ENCODE measurements at places on chromosomes 2 and 18.

GRCh38 chr2:126921066-126921465 lies 22.4 kb downstream of the TEX51 start:
- no peak for DNase-seq

GRCh38 chr18:24231773-24232735 lies 93.2 kb downstream of the CABYR start:
- DNase-seq, result no peak

DNA sequence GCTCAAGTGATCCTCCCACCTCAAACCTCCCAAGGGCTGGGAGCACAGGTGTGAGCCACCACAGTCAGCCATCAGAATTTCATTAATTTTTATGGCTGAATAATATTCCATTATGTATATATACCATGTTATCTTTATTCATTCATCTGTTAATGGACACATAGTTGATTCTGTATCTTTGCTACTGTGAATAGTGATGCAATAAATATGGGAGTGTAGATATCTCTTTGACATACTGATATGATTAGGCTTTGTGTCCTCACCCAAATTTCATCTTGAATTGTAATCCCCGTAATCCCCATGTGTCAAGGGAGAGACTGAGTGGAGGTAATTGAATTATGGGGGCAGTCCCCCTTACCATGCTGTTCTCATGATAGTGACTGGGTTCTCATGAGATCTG lies 38.2 kb upstream of the REEP1 start:
- DNase-seq, result no peak

GRCh38 chr2:109054865-109055264 lies 65.8 kb upstream of the EDAR start:
- DNase-seq, result no peak

DNA sequence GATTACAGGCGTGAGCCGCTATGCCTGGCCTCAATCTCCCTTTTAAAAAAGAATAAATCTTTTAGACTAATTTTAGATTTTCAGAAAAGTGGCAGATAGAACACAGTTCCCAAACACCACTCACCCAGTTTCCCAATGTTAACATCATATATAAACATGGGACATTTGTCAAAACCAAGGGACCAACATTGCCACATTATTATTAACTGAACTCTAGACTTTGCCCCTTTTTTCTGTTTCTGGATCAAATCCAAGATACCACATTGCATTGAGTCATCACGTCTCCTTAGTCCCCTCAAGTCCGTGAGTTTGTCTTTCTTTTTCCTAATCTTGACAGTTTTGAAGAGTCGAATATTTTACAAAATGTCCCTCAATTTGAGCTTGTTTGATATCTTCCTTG lies 2.4 kb downstream of the C2orf42 start:
- no peak for DNase-seq

DNA sequence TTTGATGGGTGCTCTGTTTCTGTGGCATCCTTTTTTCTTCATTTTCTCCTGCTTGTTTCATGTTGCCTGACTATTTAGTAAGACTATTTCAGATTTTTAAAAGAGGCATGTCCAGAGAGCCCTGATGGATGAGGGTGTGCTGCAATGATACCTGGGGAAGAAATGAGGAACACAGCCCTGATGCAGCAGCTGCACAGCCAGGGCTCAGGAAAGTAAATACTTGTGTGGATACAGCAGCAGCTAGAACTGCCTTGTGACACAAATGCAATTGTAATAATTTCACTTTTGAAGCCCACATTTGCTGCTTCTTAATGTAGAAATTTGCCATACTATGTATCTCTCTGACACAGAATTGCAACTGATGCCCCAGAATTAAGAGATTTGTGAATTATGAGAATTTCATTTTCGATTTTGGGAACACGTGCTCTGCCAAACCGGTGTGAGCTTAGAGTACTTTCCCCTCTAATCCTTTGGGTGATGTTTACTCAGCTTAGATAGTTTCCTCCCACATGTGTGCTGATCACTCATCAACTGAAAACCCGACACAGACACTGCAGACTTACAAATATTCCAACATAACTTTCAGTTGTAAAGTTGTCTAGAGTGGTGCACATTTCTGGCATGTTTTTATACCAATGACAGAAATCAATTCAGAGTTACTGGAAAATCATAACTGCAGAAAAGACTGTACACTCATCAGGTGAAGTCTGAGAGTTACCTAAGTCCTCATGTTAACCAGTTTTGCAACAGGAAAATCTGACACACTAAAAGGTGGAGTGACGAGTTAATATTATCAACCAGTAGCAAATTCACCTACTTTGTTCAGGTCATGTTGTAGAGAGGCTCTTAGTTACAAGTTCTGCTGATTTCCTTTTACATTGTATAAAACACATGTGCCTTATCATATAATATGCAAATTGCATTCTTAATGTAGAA lies 383.4 kb downstream of the CBLN2 start:
- no peak for DNase-seq

GRCh38 chr2:45647356-45647755 lies 4.1 kb upstream of the PRKCE start:
- no peak for DNase-seq

- DNase-seq, result peak; percentile 85
Measured at GRCh38 chr2:218876562-218877219, 4.0 kb upstream of the WNT10A start.

DNA sequence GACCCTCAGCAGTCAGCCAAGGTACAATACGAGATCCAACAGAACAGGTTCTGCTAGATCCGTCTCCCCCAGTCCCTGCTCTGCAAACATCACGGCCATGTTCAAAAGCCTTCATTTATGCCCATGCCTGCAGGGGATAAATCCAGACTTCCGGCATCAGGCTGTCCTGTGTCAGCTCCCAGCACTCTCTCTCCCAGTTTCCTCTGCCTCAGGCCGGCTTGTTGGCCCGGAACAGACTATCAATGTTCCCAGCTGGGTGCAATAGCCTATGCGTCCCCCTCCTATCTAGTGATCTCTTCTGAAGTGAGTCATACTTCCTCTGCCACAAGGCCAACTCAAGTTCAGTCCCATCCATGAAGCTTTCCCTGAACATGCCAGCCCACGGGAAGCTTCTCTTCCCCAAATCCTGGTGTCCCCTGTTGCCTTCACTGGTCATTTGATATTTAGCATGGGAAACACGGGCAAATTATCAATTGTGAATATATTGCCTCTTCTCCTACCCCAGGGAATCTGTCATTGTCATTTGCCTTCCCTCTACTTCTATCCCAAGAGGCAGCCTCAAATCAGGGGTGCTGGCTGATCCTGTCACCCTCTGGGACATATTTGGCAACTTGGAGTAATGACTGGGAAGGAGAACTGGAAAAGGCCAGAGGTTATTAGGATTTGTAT lies 51.1 kb downstream of the CAPN13 start:
- DNase-seq, result no peak

GRCh38 chr2:173898178-173898668 lies 67.0 kb downstream of the SP3 start:
- no peak for DNase-seq

DNA sequence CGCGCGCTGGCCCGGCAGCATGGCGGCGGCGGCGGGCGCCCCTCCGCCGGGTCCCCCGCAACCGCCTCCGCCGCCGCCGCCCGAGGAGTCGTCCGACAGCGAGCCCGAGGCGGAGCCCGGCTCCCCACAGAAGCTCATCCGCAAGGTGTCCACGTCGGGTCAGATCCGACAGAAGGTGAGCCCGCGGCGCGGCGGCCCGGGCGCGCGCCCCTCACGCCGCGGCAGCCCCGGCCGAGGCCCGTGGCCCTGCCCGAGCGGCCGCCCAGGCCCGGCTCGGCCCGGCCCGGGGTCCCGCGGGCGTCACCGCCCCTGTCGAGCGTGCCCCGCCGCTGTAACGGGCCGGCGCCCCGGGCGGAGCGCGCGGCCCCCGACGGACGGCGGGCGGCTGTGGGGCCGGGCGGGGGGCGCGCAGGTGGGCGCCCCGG lies 218 bp downstream of the DGKD start:
- DNase-seq, result no peak

DNA sequence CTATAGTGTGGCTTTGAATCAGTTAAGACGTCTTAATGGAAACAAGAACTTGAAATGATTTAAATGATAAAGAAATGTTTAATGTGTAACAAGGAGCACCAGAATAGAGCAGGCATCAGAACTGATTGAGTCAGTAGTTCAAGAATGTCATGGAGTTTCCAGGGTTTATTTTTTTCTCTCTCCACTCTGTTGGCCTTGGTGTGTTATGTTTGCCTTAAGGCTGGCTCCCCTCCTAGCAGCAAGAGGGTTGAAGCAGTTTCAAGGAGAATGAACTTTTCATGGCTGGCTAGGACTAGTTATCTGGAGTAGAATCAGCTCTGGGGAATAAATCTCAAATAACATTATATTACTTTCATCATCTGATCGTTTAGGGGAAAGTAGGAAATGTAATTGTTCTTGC lies 13.4 kb upstream of the GLS start:
- no peak for DNase-seq

DNA sequence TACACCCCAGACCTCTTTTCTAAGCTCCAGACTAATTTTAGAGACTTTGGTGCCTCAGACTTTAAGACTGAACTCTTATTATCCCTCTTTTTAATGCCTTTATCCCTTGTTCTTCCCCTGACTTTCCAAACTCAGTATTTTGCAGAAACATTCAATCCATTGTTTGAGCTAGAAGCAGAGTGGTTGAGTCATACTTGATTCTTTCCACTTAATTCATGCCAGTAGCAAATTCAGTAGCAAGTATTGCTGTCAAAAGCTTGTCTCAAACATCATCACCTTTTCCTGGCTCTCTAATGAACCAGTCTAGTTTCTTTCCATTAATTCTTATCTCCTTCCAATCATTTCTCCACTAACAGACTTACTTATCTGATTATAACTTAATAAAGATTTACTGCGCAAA lies 699.7 kb upstream of the ZNF804A start:
- DNase-seq, result no peak

- DNase-seq, result no peak
Measured at GRCh38 chr2:113268621-113269360, 9.9 kb downstream of the PAX8 start.

DNA sequence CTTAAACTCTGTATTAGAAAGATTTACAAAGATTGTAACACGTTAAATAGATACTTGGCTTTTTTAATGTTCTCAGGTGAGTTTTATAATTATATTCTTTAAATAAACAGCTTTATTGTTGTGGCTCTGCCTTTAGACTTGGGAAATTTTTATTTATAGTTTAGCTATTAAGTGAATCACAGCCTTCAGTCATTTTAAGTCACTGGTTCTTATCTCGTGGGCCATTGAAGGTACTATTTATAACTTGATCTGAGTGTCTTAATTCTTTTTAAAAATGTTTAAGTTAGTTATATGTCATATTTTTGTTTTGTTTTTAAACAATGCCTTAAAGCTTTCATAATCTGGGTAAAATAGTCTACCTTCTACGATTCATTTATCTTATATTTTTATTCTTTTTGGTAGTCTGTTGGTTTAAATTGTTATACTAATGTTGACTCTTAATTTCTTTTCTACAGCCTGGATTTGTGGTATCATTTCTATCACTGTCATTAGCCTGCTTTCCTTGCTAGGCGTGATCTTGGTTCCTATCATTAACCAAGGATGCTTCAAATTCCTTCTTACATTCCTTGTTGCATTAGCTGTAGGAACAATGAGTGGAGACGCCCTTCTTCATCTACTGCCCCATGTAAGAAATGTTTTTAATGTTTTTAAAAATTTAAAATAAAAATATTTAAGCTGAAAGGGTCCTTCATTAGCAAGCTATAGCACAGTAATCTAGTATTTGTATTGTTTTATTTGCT lies 49.3 kb downstream of the SLC39A10 start:
- DNase-seq, result no peak

DNA sequence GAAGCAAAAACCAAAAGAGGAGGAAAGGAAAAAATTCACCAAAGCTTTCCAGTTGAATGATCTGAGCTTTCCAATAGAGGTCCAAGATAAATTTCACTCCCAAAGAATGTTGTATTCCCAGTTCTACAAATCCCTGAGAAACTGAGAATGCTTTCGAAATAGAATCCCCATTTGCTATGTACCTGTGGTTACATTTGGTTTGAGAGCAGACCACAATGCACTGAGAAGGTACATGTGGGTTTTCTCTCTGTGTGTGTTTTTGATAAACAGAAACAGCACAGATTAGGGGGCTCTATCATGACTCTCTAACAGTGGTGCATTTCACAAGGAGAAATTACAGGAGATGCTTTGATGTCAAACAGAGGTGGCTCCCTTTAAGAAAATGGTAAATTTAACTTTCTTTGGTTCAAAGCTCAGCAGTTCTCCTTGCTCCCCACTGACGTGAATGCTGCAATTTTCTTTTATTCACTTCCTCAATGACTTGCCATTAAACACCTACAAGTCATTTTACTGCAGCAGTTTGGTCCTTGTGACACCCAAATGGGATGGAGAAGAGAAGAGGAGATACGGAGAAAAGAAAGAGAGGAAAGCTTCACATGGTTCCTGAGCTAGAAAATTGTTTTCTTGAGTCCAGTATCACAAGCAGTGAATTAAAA lies 108.7 kb downstream of the EPHA4 start:
- DNase-seq, result no peak

DNA sequence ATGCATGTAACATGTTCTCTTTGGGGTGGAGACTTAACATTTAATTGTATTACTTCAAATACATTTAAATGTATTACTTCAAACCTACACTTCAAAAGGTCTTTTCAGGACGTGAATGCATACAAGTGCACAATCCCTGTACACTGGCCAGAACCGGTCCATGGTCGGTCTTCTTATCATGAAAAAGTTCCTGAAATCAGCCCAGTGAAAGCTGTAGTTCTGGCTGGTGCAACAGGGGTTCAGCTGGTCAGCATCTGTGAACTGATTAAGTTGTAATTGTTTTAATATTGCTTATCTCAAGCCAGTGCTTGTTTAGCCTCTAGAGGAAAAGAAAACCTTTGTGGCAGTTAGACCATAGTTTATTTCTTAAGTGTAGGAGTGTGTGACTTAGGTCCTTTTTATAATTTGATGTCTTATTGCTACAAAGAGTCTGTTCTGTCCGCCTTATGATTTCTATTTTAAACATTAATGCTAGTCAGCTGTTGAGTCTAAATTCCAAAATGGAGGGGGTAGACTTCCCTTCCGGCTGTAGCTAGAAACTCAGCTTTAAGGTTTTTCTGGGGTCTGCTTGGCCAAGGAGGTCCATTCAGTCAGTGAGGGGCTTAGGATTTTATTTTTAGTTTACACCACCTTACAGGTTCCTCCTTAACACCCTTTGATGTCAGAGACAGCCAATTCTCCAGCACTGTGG lies 768 bp upstream of the CYBRD1 start:
- no peak for DNase-seq

DNA sequence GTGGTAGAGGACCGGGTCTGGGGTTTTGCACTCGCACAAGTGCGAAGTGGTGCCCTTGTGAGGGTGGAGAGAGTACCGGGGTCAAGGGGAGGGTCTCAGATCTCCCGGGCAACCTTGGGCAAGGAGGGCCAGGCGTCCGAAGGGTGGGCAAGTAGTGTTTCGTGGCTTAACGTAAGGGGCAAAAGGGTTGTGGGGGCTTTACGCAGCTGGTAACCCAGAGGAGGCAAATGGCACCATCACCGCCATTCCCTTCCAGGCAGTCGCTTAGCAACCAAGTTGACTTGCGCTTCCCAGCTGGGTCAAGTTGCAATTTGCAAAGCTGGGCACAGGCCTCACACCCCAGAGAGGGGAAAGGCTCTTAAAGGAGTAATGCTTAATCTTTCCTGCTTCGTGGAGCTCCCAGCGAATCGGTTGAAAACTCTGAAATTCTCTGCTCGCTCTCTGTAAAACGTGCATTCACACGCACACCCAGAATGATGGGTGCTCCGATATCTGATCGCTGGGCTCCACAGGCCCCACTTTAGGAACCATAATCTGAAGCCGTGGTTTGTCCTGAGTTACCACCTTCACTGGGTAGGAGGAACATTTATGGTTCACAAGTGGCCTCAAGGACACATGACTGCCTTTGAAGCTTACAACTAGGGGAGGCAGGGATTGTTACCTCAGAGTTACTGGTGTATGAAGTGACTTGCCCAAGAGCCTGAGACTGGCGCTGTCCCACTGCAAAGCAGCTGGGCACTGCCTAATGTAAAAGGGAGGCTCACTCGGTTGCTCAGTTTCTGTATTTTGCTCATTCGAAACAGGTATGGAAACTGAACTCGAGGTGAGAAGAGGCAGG lies 127.9 kb downstream of the UXS1 start:
- no peak for DNase-seq

Measured in CD4-positive, alpha-beta T cell treated with Interleukin-1 beta for 1 hour (primary cell).